ENCODE measurements at places on chromosomes 3 and 15.

- DNase-seq = no peak
These were observed 274.9 kb upstream of the ZPLD1 start for GRCh38 chr3:102159810-102160451.

GRCh38 chr3:10232137-10232536 is 16.1 kb upstream of the TATDN2 start:
- no peak for DNase-seq

DNA sequence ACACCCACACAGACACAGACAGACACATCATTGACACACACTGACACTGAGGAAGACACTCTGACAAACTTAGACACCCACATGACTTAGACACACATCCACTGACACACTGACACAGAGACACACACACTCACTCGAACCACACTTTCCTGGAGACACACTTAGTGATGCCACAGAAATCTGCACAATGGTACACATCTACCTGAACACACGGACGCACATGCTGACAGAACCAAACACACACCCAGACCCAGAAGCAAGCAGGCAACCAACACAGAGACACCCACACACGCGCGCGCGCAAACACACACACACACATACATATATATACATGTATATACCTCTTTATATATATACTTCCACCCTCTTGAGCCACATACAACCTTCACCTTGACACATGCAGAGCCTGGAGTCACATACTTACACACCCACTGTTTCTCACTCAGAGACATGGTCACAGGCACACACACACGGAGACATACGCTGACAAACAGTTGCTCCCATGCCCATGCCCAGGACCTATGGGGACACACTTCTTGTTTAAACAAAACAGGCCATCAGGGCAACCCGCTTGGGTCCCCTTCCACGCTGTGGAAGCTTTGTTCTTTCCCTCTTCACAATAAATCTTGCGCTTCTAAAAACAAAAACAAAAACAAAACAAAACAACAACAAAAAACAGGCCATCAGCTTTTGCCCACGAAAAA is 913 bp upstream of the SCN5A start:
- DNase-seq = no peak

- DNase-seq = no peak
These were observed 44.5 kb downstream of the OSBPL10 start for GRCh38 chr3:31936420-31937060.

GRCh38 chr3:104137116-104137515 is 1229.6 kb upstream of the ALCAM start:
- DNase-seq = no peak

- no peak for DNase-seq
These were observed 34.8 kb upstream of the CFAP20DC start for GRCh38 chr3:59084583-59084982.

DNA sequence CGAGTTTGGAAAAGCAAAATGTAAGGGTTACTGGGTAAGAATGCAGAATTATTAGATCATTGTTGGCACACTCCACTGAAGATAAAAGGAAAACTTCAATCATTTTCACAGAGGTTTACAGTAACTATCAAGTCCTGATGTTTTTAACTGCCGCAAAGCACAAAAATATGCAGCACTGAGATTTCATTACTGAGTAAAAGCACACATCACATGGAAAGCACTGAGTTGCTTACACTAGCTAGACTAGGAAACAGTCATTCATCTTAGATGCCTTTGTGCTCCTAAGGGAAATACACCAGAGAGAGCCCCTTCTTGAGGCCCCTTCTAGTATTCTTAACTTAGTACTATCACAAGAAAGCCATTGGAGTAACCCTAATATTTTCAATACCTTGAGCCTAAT is 11.8 kb upstream of the P2RY1 start:
- DNase-seq = no peak

GRCh38 chr3:159807137-159808040 is 181.2 kb upstream of the IL12A start:
- no peak for DNase-seq

- no peak for DNase-seq
These were observed 27.6 kb downstream of the BDH1 start for GRCh38 chr3:197528190-197528589.

DNA sequence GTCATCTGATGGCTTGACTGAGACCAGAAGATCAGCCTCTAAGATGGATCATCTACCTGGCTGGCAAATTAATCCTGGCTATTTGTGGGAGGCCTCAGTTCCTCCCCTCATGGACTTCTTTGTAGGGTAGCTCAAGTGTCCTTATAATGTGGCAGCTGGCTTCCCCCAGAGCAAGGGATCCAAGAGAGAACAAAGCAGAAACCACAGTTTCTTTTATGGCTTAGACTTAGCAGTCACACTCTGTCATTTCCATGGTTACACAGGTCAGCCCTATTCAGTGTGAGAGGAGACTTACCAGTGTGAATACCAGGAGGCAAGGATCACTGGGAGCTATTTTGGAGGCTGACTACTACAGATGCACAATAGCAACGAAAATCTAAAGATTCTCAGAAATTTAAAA is 15.3 kb upstream of the ARL14 start:
- DNase-seq = no peak

DNA sequence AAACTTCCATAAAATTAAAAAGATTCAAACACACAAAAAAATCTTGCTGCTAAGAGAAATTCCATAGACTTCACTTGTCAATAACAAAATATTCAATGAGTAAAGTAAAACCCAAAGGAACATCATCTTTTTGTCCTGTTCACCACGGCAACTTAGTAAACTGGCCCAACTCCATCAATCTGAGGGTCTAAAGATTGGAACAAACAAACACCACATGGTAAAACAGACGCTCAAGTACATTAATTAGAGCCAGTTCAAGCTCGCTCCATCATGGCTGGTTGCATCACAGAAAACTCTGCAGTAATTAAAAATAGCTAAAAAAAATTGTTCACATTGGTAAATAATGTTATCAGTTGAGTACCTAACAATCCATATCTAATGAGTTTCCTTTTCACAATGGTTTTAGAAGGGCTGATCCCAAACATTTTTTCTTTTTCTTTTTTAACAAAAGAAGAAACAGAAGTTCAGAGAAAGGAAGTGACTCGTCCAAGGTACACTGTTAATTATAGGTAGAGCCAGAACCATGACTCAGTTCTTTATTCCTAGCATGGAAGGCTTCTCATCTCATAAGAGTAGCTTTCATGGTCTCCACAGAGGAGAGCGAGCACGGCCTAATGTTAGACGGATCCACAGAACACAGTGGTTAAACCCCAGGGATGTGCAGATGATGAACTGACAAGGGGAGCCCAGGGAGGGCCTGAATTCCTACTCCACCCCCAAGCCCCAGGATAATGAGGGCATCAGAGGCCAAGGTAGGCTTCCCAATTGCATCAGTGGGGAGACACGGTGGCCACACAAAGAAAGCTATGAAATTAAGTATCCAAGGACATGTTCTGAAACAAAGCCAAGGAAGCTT is 79.2 kb upstream of the ARHGEF3 start:
- DNase-seq = no peak

DNA sequence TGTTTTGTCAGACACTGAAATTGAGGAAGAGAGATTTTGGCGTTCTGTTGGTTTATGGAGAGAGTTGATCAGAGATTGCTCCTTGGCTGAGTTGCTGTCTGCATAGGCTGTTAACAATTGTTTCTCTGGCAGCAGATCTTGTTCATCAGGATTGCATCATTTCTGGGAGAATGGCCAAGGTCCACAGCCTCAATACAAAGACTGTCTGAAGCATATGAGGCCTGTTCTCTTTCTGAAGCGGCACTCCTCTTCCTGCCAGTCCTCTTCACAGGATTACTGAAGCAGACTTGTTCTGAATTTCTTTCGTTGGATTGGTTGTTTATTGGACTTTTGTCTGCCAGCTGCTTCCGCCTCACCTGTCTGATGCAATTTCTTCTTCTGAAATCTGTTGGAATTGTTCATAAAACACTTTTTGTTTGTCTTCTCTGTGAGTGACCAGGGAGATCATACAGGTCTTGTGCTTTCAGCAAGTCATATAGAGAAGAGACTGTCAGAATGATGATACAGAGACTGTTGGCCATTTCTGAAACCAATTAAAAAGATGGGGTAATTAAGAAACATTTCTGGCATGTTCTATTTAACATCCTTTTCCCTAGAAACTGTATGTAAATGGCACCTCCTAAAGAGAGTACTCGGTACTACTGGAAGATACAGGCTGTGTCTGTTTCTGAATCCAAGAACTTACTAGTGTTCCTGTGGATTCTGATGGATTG is 25.5 kb downstream of the SETD5 start:
- DNase-seq = peak; percentile 98

DNA sequence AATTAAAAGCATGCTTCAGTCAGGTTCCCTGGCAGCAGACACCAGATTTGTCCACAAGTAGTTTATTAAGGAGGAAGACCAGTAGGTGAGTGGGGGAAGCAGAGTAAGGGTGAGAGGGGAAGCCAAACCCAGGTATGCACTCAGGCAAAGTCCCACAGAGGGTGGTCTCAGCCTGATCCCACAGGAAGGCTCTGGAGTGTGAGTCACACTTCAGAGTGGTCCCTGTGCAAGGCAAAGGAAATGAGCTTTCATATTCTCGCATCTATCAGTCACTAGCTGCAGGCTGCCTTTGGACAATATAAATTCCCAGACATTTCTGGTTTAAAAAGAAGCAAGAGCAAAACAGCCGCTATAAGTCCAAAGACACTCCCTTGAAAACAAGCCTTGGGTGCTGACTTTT is 78.5 kb downstream of the TRANK1 start:
- no peak for DNase-seq

DNA sequence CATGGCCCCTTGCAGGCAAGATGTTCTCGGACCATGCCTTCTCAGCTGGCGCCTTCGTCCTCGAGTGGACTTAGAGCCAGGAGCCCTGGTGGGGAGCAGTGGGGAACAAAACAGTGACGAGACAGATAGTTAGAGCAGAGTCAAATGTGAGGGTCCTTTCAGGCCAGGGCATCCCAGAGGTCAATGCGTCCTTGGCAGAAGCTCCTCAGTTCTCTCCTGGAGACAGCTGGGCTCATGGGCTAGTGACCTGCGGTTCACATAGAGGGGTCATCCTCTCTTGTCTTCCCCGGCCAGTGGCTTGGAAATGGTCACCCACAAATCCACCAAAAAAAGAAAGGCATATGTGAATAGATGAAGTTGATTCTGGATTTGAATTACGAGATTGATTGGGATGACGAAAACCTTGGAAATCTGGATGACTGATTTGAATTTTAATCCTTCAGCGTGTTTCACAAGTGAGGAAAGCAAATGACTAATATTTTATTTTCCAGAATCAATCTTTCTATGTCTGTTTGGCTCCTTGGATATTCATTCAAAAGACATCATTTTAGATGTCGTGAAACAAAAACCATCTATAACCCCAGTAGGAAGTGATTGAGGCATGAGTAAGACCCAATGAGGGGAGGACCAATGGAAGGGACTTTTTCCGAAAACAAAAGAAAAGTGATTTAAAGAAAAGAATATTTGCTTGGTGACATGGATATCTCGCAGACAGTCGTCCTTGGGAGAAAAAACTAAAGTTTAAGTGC is 84.5 kb downstream of the ASB7 start:
- DNase-seq = no peak

GRCh38 chr3:13547591-13548371 is 1.1 kb upstream of the FBLN2 start:
- no peak for DNase-seq

- DNase-seq = no peak
These were observed 61.8 kb downstream of the HACD2 start for GRCh38 chr3:123523023-123523412.

DNA sequence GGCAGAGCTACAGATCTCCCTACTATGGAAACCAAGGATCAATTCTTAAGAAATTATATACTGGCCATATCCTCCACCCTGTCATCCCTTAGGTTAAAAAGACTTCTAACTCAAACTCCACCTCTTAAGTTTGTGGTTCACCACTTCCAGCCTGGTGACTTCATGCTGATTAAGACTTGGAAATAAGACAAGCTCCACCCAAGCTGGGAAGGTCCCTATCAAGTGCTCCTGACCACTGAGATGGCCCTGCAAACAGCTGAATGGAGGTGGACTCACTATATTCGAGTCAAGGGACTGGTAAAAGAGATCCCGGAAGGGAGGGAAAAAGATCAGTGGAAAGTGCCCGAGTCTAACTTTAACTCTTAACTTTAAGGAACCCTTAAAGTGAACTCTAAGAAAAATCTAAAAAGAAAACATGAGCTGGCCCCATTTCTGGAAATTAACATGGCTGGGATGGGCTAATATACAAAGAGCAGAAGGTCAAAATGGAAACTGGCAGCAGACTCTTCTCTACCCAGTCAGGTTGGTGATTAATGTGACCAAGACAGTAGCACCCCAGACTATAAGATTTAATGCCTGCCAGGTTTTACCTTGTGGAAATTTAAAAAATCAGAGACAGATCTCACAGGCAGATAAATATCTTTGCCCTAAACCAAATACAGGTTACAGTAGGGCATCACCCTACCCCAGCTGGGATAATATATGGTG is 43.9 kb downstream of the PPCDC start:
- DNase-seq = peak; percentile 54

- no peak for DNase-seq
These were observed 239.9 kb upstream of the TPM1 start for GRCh38 chr15:62802612-62803011.

- DNase-seq = no peak
These were observed 211.4 kb downstream of the TUSC7 start for GRCh38 chr3:116920826-116921610.

GRCh38 chr3:139180489-139180888 is 135.8 kb upstream of the PRR23C start:
- no peak for DNase-seq

DNA sequence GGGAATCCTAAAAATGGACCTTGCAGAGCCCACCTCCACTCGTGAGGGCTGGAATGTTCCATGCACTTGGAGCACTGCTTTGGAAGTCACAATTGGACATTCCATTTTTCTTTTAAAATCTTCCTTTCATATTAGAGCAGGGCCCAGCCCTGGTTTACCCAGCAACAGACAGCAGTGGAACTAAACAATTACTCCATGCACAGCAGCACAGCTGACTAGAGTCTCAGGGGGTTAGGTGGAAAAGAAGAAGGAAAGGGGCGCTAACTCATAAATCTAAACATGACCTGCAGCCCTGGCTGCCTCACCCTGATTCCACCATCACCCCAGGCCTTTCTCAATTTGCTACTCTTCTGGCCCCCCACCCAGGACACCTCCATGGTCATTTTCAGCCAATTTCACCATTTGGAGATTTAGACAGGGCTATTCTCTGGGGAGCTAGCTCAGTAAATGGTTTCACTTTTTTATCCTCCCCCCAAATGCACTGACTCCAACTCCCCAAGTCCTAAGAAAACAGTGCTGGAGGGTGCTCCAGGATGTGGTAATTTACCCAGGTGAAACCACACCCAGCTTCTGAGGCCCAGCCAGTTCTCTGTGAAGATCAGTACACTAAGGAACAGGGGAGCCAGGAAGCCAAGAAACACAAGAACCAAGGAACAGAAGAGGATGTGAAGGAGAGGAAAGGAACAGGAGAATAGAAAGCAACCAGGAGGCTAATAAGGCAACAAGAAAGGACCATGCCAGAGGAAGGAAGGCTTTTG is 1.6 kb upstream of the LRRC31 start:
- no peak for DNase-seq

DNA sequence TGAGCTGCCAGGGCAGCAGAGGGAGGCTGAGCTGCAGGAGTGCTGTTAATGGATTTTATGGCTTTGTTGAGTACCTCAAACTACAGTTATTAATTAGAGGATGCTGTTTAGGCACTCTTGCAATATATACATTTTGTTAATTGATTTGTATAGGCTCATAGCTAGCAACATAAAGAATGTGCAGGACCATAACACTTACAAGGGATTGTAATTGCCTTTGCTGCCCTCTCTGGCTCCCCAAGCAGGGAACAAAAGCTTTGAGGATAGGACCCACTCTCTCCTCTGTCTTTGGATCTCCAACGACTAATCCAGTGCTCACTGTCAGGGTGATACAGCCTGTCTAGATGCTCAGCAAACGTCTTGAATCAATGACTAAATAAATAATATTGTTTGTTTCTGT is 1.2 kb upstream of the CLSTN2 start:
- no peak for DNase-seq

- DNase-seq = no peak
These were observed 57.6 kb downstream of the BHLHE40 start for GRCh38 chr3:5036858-5037257.
